ENCODE measurements at places on chromosomes 2 and 18.

DNA sequence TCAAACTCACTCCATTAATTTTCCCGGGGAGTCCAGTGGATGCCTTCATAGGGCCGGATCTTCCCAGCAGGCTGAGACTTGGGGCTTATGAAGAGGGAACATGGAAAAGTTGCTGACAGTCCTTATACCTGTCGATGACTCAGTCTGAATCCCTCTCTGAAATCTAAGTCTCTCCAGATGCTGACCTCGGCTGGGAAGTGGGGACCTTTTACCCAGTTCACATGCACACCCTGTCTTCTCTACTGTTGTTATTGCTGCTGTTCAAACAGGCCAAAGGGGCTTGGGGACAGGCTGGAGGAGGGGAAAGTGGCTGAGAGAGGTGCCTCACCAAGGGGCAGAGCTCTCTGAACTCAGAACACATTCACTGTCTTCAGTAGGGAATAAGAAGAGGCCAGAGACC, 4.1 kb upstream of the TNP1 start:
- no peak for DNase-seq

GRCh38 chr2:45886171-45886663, 234.7 kb downstream of the PRKCE start:
- no peak for DNase-seq

DNA sequence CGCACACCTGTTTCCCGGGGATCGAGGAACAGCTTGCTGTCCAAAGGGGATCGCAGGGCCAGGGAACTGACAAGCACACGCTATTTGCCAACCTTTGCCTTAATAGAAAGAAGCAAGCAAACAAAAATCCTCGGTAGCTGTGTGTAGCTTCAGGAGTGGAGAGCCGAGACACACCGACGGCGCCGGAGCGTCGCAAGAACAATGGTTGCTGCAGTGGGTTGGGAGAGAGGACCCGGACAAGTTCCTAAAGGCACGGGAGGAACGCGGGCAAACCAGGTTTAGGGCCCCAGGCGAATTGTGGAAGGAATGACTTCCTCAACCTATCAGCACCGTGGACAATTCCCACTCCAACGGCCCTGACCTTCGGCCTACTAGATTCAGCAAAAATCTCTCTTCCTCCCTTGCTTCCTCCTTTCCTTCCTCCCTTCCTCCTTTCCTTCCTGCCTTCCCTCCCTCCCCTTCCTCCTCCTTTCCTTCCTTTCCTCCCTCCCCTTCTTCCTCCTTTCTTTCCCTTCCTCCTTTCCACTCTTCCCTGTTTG, 4.9 kb upstream of the NEUROD1 start:
- no peak for DNase-seq

DNA sequence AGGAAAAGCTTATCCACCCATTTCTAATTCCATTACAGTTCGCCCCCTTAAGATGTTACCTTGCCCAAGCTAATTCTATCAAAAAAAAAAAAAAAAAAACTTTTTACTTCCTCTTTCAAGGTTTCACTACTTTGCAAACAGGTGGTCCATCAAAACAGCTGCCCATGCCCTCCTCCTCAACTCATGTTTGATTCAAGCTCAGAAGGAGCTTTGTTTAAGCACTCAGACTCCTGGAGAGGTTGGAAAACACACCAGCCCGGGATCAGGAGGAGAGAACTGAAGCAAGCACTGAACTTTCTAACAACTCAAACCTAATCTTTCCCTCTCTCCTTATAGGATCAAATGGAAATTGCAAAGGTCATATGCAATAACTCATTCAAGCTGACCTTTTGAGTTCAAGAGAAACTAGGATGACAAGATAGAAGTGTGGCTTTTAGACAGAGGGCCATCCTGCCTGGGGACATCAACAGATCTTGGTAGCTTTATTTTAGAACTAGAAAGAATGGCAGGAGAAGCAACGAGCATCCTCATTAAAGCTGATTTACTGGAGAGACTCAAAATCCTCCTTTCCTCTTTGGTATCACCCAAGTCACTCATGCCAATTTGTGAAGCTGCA, 28.3 kb upstream of the FZD7 start:
- no peak for DNase-seq

GRCh38 chr2:108412995-108413710, 35.4 kb downstream of the SULT1C4 start:
- no peak for DNase-seq

- no peak for DNase-seq
Measured at GRCh38 chr18:44065206-44065605, 615.5 kb upstream of the SETBP1 start.

- DNase-seq = no peak
Measured at GRCh38 chr2:60540074-60540473, 13.4 kb downstream of the BCL11A start.
